ENCODE measurements at places on chromosomes 4 and X.

GRCh38 chr4:108168160-108168670, 517 bp downstream of the LEF1 start:
- no peak for DNase-seq

DNA sequence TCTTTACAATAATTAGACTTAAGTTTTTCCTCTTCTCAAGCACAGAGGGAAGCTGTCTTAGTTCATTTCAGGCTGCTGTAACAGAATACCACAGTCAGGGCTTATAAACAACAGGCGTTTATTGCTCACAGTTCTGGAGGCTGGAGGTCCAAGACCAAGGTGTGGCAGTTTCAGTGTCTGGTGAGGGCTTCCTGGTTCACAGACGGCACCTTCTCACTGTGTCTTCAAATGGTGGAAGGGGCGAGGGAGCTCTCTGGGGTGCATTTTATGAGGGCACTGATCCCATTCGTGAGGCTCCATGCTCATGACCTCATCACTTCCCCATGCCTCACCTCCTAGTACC, 115.7 kb upstream of the MXRA5 start:
- DNase-seq, result no peak

DNA sequence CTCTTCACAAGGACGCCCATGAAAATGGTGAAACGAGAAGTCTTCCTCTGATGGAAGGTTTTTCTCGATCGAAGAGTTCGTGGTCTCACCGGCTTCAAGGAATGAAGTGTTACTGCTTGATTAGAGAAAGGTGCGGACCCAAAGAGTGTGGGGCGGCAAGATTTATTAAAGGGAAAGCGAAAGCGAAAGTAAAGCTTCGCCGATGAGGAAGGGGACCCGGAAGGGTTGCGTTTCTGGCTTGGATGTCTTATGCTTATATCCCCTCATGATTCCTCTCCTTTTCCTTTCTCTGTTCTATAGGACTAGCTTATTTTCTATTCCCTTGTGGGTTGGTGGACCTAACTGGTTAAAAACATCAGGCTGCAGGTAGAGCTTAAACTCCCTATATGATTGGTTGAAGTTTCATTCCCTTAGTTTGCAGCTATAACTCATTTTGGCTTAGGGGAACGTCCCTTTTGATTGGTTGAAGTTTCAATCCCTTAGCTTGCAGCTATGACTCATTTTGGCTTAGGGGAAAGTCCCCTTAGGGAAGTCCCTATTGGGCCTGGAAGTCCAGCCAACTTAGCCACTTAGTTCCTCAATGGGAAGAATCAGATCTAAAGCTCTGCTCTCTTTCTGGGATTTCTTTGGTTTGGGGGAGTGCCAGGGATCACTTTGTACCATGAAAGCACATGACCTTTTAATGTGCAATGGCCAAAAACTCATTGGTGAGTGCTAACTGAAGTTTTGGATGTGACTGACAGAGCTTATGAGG, 1025.0 kb upstream of the PCDH10 start:
- no peak for DNase-seq

- no peak for DNase-seq
Measured at GRCh38 chrX:149992918-149993317, 54.6 kb upstream of the EOLA2 start.

GRCh38 chr4:6200011-6200921, at the start of gene JAKMIP1:
Gene JAKMIP1 (minus strand): TSS chr4:6200549. CDS start chr4:6112850, 87,699 bp downstream.
- DNase-seq, result peak; percentile 86

GRCh38 chr4:85058551-85058950, 92.1 kb upstream of the WDFY3 start:
- no peak for DNase-seq

DNA sequence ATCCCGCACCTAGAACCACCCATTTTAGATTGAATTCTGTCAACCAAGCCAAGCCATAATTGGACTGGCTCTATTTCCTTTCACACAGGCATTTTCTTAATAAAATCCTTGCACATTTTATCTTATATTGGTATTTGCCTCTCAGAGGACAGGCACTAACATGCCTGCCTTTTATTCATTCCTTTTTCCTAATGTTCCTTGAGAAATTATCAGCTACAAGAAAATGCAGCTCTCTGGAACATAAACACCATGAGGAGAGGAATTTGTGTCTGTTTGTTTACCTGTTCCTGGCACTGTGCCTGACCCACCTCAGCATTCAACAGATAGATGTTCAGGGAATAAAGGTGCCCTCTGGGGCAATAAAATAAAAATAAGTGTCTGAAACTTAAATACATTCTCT, 116.2 kb downstream of the PDHA2 start:
- DNase-seq, result no peak

GRCh38 chr4:23033796-23034195, 341.1 kb downstream of the GBA3 start:
- DNase-seq, result no peak

GRCh38 chr4:189497996-189498395, 442.7 kb upstream of the FRG1 start:
- DNase-seq, result no peak

Measured in nucleus accumbens (tissue), 56 donors.